A673 (cell line): ENCODE measurements at places on chromosomes 6 and 20.

DNA sequence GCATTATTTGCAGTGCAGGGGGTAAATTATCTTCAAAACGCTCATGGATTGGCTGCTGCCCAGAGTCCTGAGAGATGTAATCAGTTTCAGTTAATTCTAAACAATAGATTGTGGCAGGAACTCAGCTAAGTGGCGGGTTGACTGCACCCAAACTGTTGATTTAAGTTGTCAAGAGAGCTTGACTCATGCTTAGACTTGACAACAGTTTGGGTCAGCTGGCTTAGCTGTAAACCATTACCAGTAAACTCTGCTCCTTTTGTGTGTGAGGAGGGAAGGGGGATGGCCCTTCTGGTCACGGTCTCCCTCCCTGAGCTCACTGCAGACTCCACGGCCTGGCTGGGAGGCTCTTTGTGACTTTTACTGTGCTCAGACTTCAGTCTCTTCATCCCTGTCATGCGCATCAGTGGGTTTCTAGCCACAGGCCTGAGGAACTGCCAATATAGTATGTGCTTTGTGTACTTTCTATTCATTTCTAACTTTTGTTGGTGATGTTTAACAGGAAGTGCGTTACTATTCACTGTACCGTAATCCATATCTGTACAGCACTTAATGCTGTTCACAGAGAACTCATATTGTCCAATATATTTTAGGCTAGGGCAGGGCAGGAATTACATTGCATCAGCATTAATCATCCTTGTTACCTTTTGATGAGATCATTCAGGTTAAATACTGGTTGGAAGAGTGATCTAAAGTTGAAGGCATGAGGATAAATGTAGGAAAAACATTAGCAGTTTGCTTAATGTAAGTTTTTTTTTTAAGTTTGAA, 488.3 kb downstream of the CDKAL1 start:
- DNase-seq, result no peak

- DNase-seq, result no peak
Measured at GRCh38 chr20:15658295-15658694, 915.0 kb downstream of the KIF16B start.

DNA sequence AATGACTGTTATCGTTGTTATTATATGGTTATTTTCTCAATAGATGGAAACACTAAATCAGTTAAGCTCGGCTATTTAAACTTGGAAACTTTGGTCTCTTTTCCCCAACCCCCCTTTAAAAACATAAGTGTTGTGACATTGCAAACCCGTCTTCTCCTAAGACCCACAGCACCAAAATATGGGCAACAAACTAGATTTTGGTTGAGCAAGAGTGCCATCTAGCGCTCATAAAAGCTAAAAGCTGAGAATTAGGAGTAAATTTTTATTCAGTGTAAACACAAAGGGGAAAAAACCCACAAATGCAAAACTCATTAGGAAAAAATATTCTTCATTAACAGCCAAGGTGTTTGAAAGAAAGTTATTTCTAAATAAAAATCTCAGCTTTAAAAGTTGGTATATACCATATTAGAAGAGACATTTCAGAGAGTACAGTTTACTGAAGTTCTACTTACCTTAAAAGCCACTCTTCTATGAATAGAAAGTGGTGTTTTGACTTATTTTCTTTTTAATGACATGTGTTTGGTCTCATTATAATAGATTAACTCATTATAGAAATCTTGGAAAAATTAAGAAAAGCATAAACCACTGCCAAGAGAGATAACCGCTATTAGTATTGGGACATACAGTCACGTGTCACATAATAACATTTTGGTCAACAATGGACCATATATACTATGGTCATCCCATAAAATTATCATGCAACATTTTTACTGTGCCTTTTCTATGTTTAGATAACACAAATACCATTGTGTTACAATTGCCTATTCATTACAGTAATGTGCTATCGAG, 21.1 kb downstream of the SESN1 start:
- peak; percentile 77 for DNase-seq

DNA sequence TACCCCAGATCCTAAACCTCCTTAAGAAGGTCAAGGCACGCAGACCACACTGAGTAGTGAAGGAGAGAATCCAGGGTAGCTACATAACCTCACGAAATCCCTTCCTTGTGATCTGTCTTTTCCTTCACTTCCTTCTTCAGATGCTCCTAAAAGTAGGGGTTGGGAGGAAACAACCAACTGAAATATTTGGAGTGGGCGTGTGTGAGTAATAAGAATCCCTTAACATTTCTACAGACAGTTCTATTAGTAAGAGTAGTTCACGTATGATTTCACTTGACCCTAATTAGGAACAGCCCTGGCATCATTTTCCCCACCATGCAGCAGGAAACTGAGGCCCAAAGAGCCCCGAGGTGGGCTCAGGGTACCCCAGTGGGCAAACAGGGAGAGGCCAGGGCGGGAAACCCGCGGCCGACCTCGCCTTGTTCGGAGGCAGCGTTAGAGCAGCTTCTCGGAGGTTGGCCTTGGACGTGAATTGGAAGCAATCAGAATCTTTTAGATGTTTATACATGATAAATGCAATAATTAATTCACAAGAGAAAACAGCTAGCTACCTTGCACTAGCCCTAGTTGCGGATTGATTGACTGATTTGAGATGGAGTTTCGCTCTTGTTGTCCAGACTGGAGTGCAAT, 859 bp upstream of the RAE1 start:
- no peak for DNase-seq

- DNase-seq, result peak; percentile 52
Measured at GRCh38 chr6:127186889-127187288, 68.4 kb downstream of the RSPO3 start.

DNA sequence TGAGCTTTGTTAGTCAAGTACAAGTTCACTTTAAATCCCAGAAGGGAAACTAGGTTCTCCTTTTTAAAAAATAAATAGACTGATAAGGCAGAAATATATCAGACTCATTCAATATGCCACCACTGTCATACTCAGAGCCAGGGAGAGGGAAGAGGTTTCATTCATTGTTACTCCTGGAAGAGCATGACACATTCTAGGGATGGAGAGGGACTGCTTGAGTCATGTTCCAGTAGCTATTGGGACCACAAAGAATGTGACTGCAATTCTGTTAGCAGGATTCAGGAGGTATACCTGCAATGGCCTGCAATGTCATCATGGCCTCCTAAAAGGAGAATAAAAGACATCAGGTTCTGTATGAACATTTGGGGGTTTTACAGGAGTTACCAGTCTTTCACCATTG, 167.6 kb downstream of the TFAP2B start:
- DNase-seq, result no peak

GRCh38 chr6:13045676-13046075, 282.7 kb downstream of the TBC1D7 start:
- no peak for DNase-seq

DNA sequence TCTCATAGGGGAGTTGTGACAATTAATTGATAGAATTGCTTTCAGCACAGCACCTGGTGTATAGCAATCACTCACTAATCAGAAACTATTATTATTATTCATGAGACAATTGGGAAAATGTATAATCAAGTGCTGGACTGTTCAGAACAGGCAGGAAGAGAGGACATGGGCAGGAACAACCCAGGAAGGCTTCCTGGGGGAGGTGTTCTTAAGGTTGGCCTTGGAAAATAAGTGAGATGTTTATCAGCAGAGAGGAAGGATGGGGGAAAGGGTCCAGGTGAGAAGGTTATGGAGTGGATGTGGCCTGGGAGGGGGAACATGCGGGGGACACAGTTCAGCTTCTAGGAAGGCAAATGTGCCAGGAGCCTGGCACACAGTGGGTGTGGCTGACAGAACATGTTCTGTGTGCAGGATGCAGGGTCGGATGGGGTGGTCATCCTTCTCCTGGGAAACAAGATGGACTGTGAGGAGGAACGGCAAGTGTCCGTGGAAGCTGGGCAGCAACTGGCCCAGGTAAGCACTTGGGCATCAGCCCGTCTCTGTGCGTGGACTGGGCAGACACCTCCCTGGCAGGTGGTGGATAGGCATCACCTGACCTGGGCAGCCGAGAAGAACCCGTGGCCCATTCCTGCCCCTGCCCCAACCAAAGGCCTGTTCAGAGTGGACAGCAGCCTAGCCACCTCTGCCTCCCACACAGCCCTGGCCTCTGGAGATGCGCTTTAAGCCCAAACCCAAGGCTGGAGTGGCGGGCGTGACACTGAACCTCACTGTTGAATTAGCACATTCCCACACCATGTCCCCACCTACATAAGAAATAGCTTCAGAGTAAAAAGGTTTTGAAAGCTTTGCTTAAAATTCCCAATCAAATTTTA, 30.9 kb downstream of the RAB44 start:
- DNase-seq, result no peak

GRCh38 chr20:58481481-58482021, 33.6 kb downstream of the APCDD1L start:
- DNase-seq, result peak; percentile 61

DNA sequence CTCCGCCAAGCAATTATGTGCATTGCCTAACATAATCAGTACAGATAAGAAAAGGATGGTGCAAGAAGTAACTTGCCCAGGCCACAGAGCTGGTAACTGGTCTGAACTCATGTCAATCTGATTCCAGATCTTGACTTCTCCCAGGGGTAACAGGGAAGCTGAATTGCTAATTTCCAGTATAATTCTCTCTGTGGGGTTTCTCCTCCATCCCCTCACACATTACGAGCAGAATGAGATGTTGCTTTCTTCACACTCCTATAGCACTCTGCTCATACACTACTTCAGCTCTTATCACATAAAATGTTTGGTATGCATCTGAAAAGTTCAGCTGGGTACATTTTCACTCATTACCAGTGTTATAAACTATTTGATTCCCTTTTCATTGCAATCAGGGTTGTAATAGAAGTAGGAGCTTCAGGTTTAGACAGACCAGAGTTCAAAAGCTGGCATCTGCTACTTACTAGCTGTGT, 24.0 kb upstream of the LRRC1 start:
- peak; percentile 6 for DNase-seq

GRCh38 chr20:10976051-10976450, 302.3 kb upstream of the JAG1 start:
- DNase-seq, result no peak

GRCh38 chr6:12344961-12345693, 55.0 kb downstream of the EDN1 start:
- DNase-seq, result no peak

DNA sequence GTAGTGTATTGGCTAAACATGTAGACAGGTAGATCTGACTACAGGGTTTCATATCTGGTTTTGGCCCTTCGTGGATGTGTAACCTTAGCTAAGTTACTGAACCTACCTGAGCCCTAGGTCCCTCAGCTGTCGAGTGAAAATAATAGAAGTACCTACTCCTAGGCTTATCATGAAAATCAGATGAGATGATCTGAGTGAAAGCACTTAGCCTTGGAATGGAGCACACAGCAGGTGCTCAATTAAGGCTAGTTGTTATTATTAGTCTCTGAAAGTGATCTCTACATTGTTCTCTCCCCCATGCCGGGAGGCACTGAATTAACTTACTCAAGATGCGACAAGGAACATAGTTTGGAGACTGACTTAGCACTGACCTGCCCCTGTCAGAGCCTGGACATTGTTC, 174.7 kb upstream of the ZNF217 start:
- DNase-seq, result peak; percentile 44

GRCh38 chr6:127951172-127951917, 50.5 kb upstream of the THEMIS start:
- DNase-seq, result no peak

GRCh38 chr6:169051371-169051770, 202.3 kb downstream of the THBS2 start:
- no peak for DNase-seq

- DNase-seq, result no peak
Measured at GRCh38 chr6:111410371-111410770, 72.6 kb downstream of the REV3L start.

GRCh38 chr6:89840538-89840937, 10.9 kb downstream of the CASP8AP2 start:
- peak; percentile 65 for DNase-seq

DNA sequence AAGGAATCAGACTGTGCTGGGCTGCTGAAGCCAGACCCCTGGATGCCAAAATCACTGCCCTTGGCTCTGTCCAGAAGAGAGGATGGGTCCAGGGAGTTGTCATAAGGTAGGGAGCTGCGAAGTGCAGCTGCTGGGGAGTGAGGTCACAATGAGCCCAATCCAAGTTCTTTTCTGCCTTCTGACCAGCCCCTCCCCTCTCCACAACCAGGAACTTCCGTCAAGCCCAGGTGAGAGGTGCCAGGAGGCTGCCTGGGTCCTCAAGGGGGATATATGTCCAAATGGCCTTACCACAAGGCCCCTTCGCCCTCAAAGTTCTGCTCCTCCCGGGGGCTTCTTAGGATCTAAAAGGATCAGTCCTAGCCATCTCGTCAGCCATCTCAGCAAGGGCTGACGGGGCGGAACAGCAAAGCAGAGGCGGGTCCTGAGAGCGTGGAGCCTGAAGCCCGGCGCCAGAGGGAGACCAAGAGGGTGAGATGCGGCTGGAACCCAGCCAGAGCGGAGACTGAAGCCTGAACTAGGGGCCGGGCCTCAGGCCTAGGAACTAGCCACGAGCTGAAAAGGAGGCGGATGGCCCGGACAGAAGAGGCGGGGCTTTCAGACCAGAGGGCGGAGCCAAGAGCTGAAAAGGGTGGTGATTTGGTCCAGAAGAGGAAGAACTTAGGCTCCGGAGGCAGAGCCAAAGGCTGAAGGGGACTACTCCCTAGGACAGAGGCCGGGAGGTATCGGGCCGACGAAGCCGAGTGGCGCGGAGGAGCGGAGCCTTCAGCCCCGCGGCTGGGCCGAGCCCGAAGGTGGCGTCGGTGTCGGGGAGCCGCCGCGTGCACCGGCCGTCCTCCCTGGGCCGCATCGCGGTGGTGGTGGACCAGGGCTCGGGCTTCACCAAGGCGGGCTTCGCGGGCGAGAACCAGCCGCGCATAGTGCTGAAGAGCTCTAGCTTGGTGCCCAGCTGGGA, at the start of gene ACTL10:
TSS of gene ACTL10 (plus strand) at position 651 of the 952 bp plus-strand sequence. CDS start 555 bp downstream, outside the sequence.
- peak; percentile 80 for DNase-seq

- no peak for DNase-seq
Measured at GRCh38 chr6:51996296-51996947, 91.0 kb downstream of the PKHD1 start.
